ENCODE measurements at places on chromosomes 2 and 18. TPM values are rescaled to one million over a fixed set of nuclear protein-coding genes. Genes with fewer than 3 reads are reported as not detected.

The STK17B gene
- 248 TPM for total RNA-seq

The MROH2A gene
- not detected for total RNA-seq

The KLHL30 gene
- not detected for total RNA-seq

The PLCD4 gene
- total RNA-seq: 0.64 TPM

The SH3RF3 gene
- 4.6 TPM for total RNA-seq

The NEMP2 gene
- total RNA-seq: 16.2 TPM

The SOCS6 gene
- total RNA-seq: 0.30 TPM

The GPR45 gene
- not detected for total RNA-seq

- no peaks in the 10 kb centered on the region for H3K4me1 ChIP-seq
- no peak for DNase-seq
- no peak overlapping the region for H3K4me3 ChIP-seq
- no peaks in the 10 kb centered on the region for H3K27me3 ChIP-seq
- no peak overlapping the region for H3K27ac ChIP-seq
- H3K36me3 ChIP-seq: no peaks in the 10 kb centered on the region
Observed at GRCh38 chr2:166343467-166343866, 32.3 kb downstream of the SCN9A start.

GRCh38 chr2:22970284-22970975 lies 414.5 kb upstream of the KLHL29 start:
- DNase-seq: no peak
- no peaks in the 10 kb centered on the region for H3K36me3 ChIP-seq
- no peak overlapping the region for H3K4me3 ChIP-seq
- no peak overlapping the region for H3K27ac ChIP-seq
- no peaks in the 10 kb centered on the region for H3K27me3 ChIP-seq

GRCh38 chr2:160052531-160052930 lies 9.9 kb downstream of the PLA2R1 start:
- no peak overlapping the region for H3K4me3 ChIP-seq
- H3K27me3 ChIP-seq: no peaks in the 10 kb centered on the region
- no peaks in the 10 kb centered on the region for H3K36me3 ChIP-seq
- no peak overlapping the region for H3K27ac ChIP-seq
- H3K4me1 ChIP-seq: no peaks in the 10 kb centered on the region

DNA sequence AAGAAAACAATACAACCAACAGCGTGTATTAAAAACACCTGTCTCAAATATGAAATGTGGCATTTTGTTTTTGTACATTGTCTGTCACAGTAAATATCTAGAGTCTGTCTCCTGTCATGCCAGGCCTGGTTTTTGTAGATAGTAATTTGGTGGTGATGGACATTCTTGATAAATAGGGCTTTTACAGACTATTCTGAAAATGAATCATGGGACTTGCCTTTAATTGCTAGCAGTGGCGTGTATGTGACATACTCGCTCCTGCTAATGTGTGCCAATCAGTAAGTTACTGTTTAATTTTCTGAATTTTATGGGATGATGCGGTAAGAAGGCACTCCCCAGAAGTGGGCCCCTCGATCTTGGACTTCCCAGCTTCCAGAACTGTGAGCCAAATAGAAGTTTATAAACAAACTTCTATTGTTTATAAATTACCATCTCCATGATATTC lies 83.7 kb downstream of the TANC1 start:
- H3K36me3 ChIP-seq: no peaks in the 10 kb centered on the region
- no peaks in the 10 kb centered on the region for H3K4me1 ChIP-seq
- DNase-seq: no peak
- no peaks in the 10 kb centered on the region for H3K27me3 ChIP-seq
- no peak overlapping the region for H3K4me3 ChIP-seq

DNA sequence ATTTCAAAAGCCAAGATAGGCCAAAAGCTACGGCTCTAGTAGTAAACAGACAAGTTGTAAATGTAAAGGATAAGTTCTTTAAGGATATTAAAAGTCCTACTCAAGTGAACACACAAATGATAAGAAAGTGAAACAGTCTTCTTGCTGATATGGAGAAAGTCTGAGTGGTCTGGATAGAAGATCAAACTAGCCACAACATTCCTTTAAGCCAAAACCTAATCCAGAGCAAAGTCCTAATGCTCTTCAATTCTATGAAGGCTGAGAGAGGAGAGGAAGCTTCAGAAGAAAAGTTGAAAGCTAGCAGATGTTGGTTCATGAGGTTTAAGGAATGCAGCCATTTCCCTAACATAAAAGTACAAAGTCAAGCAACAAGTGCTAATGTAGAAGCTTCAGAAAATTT lies 111.7 kb upstream of the ZEB2 start:
- no peaks in the 10 kb centered on the region for H3K36me3 ChIP-seq
- H3K4me3 ChIP-seq: no peak overlapping the region
- no peak overlapping the region for H3K27ac ChIP-seq

GRCh38 chr2:217431577-217432269 lies 571.1 kb downstream of the TNS1 start:
- H3K4me3 ChIP-seq: no peak overlapping the region
- H3K27ac ChIP-seq: no peak overlapping the region
- no peaks in the 10 kb centered on the region for H3K27me3 ChIP-seq
- H3K4me1 ChIP-seq: peaks cover 21% of the 10 kb centered on the region
- no peaks in the 10 kb centered on the region for H3K36me3 ChIP-seq

GRCh38 chr18:46148810-46149209 lies 44.6 kb downstream of the HAUS1 start:
- peak; percentile 48 for DNase-seq
- no peaks in the 10 kb centered on the region for H3K27me3 ChIP-seq
- peaks cover 37% of the 10 kb centered on the region for H3K4me1 ChIP-seq
- H3K36me3 ChIP-seq: no peaks in the 10 kb centered on the region
- no peak overlapping the region for H3K4me3 ChIP-seq

- no peaks in the 10 kb centered on the region for H3K4me1 ChIP-seq
- H3K4me3 ChIP-seq: no peak overlapping the region
- H3K27me3 ChIP-seq: no peaks in the 10 kb centered on the region
- no peak overlapping the region for H3K27ac ChIP-seq
Observed at GRCh38 chr18:40955351-40955750, 999.7 kb upstream of the PIK3C3 start.

DNA sequence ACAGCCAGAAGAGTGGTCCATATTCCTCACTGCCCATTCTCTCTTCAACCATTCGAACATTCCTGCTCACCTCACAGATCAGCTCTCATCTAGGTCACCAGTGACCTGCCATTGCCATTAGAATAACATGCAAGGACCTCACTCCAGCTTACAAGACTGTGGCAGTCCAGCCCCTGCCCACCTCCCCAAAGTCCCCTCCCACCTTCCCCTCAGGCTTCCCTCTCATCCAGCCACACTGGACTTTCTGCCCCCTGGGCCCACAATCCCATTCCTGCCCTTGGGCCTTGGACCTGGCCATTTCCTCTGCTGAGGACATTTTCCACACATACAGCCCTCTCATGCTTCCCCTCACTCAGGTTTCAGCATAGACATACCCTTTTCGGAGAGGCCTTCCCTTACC lies 5.2 kb upstream of the TMEM177 start:
- no peaks in the 10 kb centered on the region for H3K36me3 ChIP-seq
- no peak overlapping the region for H3K27ac ChIP-seq
- H3K4me3 ChIP-seq: no peak overlapping the region
- peaks cover 2% of the 10 kb centered on the region for H3K4me1 ChIP-seq
- DNase-seq: no peak

GRCh38 chr18:55421615-55422419 lies 166.2 kb downstream of the TCF4 start:
- H3K27me3 ChIP-seq: no peaks in the 10 kb centered on the region
- DNase-seq: no peak
- H3K27ac ChIP-seq: no peak overlapping the region
- H3K36me3 ChIP-seq: no peaks in the 10 kb centered on the region
- no peak overlapping the region for H3K4me3 ChIP-seq
- no peaks in the 10 kb centered on the region for H3K4me1 ChIP-seq

- H3K4me3 ChIP-seq: no peak overlapping the region
- H3K27ac ChIP-seq: no peak overlapping the region
- H3K36me3 ChIP-seq: no peaks in the 10 kb centered on the region
- H3K27me3 ChIP-seq: no peaks in the 10 kb centered on the region
Observed at GRCh38 chr2:227765788-227766372, 20.2 kb downstream of the SCYGR8 start.

GRCh38 chr18:49013961-49014604 lies 63.3 kb upstream of the SMAD7 start:
- H3K27ac ChIP-seq: no peak overlapping the region
- no peaks in the 10 kb centered on the region for H3K4me1 ChIP-seq
- no peaks in the 10 kb centered on the region for H3K36me3 ChIP-seq
- peaks cover 4% of the 10 kb centered on the region for H3K27me3 ChIP-seq
- H3K4me3 ChIP-seq: no peak overlapping the region

- no peak for DNase-seq
- H3K27ac ChIP-seq: no peak overlapping the region
- no peak overlapping the region for H3K4me3 ChIP-seq
- H3K27me3 ChIP-seq: no peaks in the 10 kb centered on the region
- no peaks in the 10 kb centered on the region for H3K4me1 ChIP-seq
- H3K36me3 ChIP-seq: no peaks in the 10 kb centered on the region
Observed at GRCh38 chr2:124970030-124970429, 944.9 kb downstream of the CNTNAP5 start.
